ENCODE measurements at places on chromosomes 5 and 9. TPM values are rescaled to one million over a fixed set of nuclear protein-coding genes. Genes with fewer than 3 reads are reported as not detected.
A peak's percentile ranks its signal among the peaks of the same experiment; 100 is the strongest.

DNA sequence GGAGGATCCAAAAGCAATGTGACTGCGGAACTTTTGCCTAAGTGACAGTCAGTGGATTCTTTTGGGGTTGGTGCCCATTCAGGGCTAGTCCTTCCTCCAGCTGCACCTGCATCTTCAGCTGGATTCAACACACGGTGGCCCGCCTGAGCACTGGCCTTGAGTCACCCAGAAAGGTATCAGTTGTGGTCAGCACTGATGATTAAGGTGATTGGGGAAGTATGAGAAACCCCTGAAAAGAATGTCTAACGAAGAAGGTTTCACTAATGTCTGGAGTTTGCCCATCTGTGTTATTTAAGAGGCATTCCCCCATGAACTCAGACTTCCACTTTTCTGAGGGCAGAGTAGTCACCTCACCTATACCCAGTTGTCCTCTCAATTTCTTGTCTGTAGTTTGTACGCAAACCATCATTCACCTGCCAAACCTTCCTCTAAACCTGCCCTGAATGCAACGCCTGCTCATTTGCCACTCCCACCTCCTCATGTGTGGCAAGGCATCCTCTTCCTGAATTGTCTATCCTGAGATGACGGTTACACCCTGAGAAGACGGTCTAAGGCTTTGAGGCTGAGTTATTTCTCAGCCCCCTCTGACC is 27.2 kb downstream of the CSF2 start:
- H3K27me3 ChIP-seq, result no peaks in the 10 kb centered on the region
- peaks cover 31% of the 10 kb centered on the region for H3K4me1 ChIP-seq
- no peaks in the 10 kb centered on the region for H3K36me3 ChIP-seq
- H3K27ac ChIP-seq, result peak overlapping the region; percentile 30

DNA sequence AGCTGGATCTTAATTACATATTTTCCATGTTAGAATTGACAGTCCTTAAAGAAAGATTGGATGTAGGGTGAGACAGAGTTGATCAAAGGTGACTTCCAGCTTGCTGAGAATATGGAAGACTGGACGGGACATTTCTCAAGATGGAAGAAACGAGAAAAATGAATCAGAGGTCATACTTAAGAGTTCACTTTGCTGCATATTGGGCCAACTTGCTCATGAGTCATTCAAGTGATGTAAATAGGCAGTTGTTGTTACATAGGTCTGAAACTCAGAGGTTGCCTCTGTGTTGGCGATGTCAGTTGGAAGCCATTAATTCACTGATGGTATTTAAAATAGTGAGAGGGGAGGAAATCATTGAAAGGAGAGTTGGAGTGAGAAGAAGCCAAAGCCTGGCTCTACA is 132.8 kb downstream of the CD180 start:
- DNase-seq, result no peak
- H3K27ac ChIP-seq, result no peak overlapping the region
- no peak overlapping the region for H3K4me3 ChIP-seq
- no peaks in the 10 kb centered on the region for H3K27me3 ChIP-seq
- H3K36me3 ChIP-seq, result no peaks in the 10 kb centered on the region

DNA sequence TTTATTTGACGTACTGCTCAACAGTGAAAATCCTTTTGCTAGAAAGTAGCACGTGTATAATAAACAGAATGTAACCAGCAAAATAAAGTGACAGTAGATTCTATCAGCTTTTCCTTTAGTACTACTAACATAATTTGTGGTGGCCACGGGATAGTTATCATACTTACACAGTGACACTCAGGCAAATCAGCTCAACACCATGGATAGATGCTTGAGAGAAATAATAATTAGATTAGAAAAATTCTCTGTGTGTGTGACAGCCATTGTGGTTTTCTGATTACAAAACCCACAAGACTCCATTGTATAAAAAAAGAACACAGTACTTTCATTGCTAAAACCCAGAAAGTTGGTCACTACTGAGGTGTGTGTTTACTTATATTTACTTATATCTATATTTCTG is 101.1 kb downstream of the MUSK start:
- H3K4me1 ChIP-seq, result no peaks in the 10 kb centered on the region
- no peak overlapping the region for H3K27ac ChIP-seq
- no peak for DNase-seq
- no peaks in the 10 kb centered on the region for H3K36me3 ChIP-seq

DNA sequence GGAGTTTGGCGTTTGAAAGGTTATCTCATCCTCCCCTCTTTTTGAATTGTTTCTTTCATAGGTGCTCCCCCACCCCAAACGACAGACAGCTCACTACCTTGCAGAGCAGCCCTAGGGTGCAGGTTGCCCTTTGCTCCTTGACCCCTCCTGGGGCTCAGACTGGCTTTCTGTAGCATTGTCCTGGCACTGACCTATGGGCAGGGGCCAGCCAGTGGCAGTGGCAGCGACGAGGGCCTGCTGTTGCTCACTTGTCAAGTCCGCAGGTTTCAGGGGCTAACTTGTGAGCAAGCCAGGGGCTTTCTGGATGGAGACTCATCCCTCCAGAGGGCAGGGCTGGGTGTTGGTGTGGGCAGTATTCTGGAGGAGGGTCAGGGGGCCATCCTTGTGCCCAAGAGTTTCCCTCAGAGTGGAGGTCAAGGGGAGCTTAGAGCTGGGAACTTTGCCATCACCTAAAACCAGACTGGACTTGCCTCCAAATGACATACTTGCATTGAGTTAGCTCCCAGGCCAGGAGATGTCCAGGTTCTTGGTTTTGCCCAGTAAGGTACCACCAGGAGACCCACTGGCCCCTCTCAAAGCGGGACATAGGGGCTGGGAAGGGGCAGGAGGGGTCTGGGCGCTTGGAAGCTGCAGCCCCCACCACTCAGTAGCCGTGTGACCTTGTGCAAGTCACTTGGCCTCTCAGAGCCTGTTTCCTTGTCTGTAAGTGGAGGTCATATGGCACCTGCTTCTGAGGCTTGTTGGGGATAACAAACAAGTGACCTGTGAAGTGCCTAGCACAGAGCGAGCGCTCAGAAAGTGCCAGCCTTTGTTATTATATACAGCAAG is 53.5 kb upstream of the CDKN2AIPNL start:
- peaks cover 38% of the 10 kb centered on the region for H3K4me1 ChIP-seq
- H3K36me3 ChIP-seq, result no peaks in the 10 kb centered on the region
- peak; percentile 79 for DNase-seq
- H3K27me3 ChIP-seq, result no peaks in the 10 kb centered on the region
- peak overlapping the region; percentile 41 for H3K4me3 ChIP-seq

DNA sequence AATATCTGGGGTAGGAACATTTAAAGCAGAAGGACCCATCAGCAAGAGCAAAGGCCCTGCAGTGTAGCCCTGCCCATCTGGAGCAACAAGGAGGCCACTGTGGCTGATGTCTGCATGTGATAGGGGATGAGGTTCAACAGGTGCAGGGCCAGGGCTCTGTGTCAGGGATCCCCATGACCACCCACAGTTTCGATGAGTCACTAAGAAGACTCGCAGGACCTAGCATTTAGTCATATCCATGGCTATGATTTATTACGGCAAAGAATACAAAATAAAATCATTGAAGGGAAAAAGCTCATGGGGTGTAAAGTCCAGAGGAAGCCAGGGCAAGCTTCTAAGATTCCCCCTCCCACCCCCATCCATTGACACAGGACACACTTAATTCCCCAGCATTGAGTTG is 188.6 kb downstream of the ADGRV1 start:
- H3K27ac ChIP-seq, result no peak overlapping the region
- H3K4me3 ChIP-seq, result no peak overlapping the region
- no peaks in the 10 kb centered on the region for H3K27me3 ChIP-seq
- DNase-seq, result no peak

- no peaks in the 10 kb centered on the region for H3K27me3 ChIP-seq
- H3K4me3 ChIP-seq, result no peak overlapping the region
- no peaks in the 10 kb centered on the region for H3K36me3 ChIP-seq
- H3K4me1 ChIP-seq, result no peaks in the 10 kb centered on the region
- no peak overlapping the region for H3K27ac ChIP-seq
These were observed 99.3 kb upstream of the NIPBL start for GRCh38 chr5:36777105-36777757.

GRCh38 chr5:29982457-29982856 is 1211.0 kb upstream of the CDH6 start:
- no peaks in the 10 kb centered on the region for H3K27me3 ChIP-seq
- H3K27ac ChIP-seq, result no peak overlapping the region
- H3K4me3 ChIP-seq, result no peak overlapping the region
- DNase-seq, result no peak

- H3K4me3 ChIP-seq, result no peak overlapping the region
- H3K27ac ChIP-seq, result no peak overlapping the region
- no peak for DNase-seq
- H3K36me3 ChIP-seq, result no peaks in the 10 kb centered on the region
These were observed 223.3 kb downstream of the MEF2C start for GRCh38 chr5:88659529-88660263.

DNA sequence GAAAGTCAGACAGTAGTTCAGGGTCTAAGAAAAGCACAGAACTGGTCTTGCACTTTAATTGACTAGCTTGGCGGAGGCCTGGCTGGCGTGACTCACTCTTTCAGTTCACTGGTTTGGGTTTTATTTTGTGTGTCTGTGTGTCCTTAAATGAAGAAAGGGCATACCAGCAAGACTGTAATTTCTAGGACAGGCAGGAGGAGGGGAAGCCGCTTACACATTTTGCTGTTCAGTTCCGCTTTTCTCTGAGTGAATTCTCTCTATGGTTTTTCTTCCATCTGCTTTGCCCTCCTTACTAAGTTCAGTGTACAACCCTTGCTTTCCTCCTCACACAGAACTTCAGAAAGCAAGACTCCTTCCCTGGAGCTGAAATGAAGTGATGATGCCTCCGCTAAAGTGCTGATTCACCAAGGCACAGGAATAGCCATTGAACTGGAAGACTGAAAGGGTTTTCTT is 150.8 kb downstream of the MEF2C start:
- H3K27ac ChIP-seq, result peak overlapping the region; percentile 85
- no peaks in the 10 kb centered on the region for H3K36me3 ChIP-seq
- H3K4me3 ChIP-seq, result no peak overlapping the region

The DRD1 gene
- 0.05 TPM for polyA plus RNA-seq

The PCDHB12 gene
- polyA plus RNA-seq, result 0.16 TPM

The SLC36A2 gene
- 0.02 TPM for polyA plus RNA-seq

The CCDC192 gene
- polyA plus RNA-seq, result not detected

The IRX2 gene
- not detected for polyA plus RNA-seq

Measured in spleen (tissue), 13 donors.